ENCODE measurements at places on chromosomes 6 and 20.

- DNase-seq = no peak
Observed at GRCh38 chr6:121365536-121366521, 31.5 kb upstream of the TBC1D32 start.

DNA sequence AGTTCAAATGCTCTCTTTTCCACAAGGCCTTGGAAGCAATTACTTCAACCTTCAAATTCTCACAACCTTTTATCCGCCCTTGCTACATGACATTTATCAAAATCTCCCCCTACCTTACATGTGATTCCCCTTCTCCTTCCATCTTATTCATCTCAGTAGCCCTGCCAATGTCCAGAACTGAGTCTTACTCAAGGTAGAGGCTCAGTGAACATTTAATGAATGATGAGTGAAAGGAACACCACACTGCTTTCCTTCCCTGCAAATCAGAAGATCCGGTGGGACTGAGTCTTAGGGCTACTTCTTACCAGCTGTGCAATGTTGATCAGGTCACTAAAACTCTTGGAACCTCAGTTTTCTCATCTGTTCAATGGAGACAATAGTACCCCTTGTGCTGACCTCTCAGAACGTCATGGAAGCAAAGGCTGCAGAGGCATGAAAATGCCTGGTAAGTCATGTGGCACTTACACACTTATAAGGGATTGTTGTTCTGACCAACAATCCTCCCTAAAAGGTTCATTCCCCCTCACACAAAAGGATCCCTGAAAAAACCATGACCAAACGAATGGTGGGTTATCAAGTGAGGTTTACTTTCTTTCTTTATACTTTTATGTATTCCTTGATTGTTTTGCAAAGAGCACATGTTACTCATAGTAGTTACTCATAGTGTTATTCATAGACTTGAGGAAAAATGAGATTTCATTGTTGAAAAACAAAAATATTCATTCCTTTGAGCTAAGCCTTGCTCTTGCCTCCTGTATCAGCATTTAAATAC is 6.5 kb downstream of the MDGA1 start:
- no peak for DNase-seq

DNA sequence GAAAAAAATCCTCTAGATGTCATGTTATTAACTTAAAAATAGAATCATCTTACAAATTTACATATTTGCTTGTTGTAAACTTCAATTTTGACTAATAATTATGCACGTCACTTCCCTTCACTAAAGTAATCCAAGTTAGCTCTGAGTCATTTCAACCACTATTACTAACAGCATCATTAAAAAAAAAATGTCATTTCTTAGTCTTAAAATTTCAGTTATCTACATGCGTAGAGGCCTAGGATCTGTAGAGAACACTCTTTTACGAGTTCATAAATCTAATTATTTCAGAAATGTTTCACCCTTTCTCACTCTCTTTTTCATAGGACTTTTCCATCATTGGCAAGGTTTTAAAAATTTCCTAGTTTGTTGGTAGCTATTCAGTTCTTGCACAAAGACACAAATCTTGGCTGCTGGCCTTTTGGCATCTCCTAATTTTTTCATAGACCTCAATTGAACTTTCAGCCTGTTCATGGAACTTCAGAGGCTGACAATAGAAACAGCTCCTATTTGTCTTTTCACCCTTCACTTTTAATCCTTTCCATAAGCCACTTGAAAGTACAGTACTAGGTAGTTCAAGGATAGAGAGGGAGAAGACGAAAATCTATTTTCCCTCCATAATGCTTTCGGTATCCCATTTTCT is 61.5 kb downstream of the OGFRL1 start:
- DNase-seq = no peak

DNA sequence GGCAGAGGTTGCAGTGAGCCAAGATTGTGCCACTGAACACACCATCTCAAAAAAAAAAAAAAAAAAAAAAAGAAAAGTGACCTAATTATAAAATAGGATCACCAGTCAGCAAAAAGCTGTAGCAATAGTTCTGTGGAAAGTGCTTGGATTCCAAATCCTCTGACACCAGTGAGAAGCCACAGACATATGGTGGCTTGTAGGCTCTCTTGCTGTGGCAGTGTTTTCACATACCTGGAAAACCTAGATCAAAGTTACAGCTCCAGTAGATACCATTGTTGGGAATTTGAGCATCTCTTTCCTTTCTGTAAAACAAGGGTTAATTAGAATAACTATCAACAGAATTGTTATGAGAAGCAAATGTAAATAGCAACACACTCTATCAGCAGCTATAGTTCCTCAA is 4.1 kb downstream of the CCDC170 start:
- DNase-seq = no peak

DNA sequence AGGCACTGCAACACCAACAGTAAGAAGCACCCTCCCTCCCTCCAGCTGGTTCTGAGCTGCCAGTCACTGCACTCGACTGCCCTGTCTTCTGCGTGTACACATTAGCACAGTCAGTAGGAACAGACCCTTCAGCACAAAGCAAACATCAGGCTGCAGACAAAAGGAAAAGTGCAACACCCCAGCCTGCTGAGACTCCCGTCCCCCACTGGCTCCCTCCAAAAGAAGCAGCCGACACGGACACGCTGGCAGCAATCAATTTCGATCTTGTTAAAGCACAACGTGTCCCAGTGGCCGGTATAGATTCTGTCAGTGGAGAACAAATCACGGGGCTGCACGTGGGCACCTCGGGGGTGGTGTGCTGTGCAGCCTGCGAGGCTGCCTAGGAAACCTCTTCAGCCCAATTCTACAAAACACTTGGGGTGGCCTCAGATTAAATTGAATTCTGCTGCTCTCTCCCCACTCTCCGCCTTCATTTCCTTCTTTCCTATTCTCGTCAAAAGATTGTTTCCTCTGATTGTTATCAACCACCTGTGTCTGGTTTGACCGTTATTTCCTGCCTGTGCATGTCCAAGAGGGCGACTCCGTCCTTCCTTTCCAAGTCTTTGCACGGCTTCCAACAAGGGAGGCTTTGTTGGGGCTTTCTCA is 38.7 kb downstream of the TRAF3IP2 start:
- peak; percentile 77 for DNase-seq

DNA sequence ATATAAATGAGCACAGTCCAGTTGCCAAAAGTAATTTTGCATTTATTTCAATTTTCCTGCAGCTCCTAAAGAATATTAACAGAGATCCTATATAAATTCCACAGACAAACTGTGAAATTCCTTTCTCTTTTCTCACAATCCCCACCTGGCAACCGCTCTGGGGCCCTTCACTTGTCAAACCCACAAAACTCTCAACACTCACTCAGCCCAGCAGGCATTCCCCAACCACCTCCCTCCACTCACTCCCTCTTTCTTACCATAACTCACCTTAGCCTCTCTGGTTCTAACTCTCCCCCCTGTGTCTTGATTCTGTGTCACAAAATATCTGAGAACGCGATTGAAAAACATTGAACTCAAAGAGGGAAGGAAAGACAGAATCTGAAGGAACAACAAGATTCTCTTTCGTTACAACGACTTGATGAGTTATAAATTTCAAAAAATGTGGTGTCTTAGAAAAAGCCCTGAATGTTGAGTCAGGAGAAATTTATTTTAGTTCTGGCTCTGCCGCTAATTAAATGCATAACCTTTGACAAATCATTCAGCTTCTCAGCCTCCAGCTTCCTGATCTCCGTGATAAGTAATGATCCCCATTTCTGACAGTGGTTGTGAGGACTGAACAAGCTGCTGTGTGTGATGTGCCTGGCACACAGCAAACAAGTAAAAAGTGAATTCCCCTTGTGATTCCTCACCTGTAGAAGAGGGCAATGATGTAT is 87.9 kb downstream of the UNC5CL start:
- DNase-seq = no peak

DNA sequence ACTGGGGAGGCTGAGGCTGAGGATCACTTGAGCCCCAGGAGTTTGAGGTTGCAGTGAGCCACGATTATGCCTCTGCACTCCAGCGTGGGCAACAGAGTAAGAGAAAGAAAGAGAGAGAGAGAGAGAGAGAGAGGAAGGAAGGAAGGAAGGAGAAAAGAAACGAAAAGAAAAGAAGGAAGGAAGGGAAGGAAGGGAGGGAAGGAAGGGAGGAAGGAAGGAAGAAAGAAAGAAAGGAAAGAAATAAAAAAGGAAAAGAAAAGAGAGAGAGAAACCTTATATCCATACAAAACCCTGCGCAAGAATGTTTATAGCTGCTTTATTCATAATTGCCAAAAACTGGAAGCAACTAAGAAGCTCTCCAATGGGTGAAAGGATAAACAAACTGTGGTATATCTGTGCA is 8.1 kb upstream of the HSPA12B start:
- DNase-seq = no peak

DNA sequence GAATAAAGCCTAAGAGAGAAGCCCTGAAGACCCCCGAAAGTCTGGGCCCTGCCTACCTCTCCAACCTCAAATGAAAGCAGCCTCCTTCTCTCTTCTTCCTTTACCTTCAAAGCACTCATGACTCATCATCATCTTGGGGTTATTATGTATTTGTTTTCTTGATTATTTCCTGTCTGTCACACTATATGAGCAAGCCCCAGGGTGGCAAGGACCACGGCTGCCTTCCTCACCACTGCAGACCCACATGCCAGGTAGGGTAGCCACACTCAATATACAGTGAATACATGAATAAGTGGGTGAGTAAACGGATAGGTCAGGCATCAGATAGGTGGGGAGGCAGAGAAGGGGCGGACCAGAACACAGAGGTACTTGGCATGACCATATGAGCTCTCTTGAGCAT is 8.8 kb downstream of the WFDC3 start:
- no peak for DNase-seq

DNA sequence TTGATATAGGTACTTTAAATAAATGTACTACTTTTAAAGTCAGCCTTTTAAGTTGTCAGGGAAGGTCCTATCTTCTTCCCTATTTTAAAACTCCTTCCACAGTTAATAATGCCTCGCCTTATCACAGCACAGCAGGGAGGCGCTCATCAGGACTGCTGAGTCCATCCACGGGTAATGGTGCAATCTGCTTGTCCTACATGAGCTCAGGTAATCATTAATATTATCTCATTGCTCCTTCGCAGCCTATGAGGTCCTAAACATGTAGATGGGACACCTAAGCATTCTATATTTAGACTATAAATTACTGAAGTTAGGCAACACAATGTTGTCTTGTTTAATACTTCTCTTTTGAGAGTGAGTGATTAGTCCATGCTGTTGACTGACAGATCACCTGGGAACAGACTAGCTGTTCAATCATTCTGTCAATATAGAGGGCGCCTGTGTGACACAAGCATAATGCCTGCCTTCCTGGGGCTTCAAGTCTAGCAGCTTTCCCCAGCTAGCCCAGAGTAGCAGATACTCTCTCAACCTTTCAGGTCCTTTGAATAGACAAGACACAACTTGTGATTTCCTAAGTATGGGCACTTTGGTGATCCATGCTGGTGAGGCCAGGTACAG is 91.0 kb downstream of the FYN start:
- DNase-seq = no peak

DNA sequence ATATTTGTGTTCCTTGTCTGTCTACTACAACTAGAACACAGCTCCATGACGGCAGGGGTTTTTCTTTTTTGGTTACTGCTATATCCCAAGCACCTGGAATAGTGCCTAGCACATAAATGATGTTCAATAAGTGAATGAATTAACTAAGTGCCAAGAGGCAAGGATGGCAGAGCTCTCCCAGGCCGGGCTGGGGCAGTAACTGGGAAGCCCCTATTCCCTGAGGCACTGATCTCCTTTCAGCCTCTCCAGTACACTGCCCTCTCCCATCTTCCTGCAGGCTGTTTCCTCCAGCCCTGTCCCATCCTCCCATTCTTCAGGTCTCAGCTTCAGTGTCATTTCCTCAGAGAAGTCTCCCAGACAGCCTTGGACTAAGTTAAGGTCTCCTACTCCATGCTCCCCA is 29.0 kb upstream of the SPDEF start:
- no peak for DNase-seq

GRCh38 chr6:17057322-17057721 is 44.5 kb upstream of the STMND1 start:
- no peak for DNase-seq

- no peak for DNase-seq
Observed at GRCh38 chr20:14984768-14985622, 647.6 kb upstream of the FLRT3 start.

GRCh38 chr6:42001506-42001905 is 48.8 kb upstream of the TAF8 start:
- no peak for DNase-seq

DNA sequence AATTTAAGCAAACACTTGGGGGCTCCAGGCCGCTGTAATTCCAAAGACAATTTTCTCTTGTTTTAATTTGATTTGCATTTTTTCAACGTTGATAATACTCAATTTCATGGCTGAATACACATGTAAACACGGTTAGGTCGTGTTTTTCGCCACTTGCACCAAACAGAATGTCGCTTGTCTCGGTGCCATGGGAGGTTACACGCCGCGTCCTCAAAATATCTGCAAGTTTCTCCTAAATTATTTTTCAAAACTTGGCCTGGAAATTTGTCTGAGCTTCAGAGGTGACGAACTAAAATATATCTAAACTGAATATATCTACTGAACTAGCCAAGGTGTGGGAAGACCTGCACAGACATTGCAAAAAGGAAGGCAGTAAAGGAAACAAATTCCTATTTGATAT is 15.0 kb downstream of the FOXA2 start:
- no peak for DNase-seq

- peak; percentile 71 for DNase-seq
Observed at GRCh38 chr20:22686097-22686496, 101.7 kb upstream of the FOXA2 start.
